Activated naive CD4-positive, alpha-beta T cell treated with anti-CD3 and anti-CD28 coated beads, Interleukin-2, amount 10 ng/mL, durations not matched to agents 7 days and 5 days (primary cell): ENCODE measurements at places on chromosomes 1 and 21.
A peak's percentile ranks its signal among the peaks of the same experiment; 100 is the strongest.

DNA sequence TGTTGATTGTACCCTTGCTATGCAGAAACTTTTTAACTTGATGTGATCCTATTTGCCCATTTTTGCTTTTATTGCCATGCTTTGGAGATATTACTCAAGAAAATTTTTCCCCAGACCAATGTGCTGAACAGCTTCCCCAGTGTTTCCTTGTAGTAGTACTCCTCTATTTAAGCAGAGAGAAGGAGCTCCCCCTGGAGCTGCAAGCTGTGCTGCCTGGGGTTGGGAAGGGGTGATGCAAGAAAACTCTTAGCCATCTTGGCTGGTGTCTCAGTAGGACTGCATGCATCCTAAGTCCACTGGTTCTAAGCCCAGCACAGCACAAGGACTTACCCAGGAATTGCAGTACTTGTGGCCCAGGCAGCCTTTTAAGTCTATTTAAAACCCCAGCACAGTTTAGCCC is 121.6 kb downstream of the NTMT2 start:
- no peak for DNase-seq

DNA sequence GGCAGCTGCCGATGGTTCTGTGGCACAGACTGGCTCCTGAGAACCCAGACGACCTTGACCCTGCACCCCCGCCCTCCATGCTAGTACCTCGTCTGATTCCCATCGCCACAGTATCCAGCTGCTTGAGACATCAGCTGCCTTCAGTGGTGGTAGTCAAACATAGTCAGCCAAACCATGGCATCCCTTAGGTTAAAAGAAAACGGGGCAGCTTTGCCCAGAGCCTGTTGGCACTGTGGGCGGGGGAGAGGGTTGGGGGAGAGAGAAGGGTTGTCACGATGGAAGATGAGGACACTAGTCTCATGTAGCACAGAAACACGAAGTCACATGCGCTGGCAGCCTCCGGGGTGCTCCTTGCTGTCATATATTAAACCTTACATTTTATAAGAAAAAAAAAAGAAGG is 961 bp upstream of the TDRD5 start:
- no peak for DNase-seq

DNA sequence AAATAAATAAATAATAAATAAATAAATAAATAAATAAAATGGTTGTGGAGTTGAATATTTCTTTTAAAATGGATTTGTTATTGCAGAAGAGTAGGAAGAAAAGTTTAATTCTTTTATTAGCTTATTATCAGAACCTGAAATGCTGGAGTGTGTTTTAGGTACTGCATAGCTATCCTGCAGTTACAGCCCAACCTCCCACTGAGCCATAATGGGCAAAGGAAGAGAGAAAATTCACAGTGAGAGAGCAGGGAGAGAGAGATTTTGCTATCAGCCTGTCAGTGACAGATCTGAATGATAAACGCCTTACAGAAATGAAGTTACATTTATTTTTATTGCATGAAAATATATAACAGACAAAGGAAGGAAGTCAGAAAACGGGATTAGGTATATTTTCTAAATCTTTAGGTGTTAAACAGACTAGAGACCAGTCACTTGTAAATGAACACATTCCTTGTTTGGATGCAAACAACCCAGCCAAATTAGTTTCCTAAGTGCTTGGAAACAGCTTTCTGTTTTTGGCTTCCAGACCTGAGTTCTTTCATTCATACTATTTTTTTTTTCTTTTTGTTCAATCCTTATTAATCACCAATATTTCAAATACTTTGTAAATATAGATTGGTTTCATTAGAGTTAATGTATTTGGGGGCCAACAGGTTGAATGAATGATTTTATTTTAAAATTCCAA is 425.3 kb downstream of the USP25 start:
- DNase-seq: no peak

- DNase-seq: no peak
Measured at GRCh38 chr1:28062806-28063205, 25.6 kb downstream of the EYA3 start.

DNA sequence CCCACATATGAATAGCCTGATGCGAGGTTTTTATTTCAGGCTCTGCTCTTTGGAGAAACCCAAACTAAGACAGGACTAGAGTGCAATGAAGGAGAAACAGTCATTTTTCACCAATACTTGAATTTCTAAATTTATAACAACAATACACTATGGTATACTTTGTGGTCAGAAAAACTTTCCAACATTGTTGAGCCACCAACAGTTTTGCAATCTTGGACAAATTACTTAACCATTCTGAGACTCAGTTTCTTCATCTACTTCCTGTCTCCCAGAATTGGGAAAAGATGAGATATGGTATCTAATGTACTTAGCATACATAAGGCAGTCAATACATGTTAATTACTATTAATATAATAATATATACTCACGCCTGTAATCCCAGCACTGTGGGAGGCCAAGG is 519.8 kb upstream of the PLXNA2 start:
- no peak for DNase-seq

DNA sequence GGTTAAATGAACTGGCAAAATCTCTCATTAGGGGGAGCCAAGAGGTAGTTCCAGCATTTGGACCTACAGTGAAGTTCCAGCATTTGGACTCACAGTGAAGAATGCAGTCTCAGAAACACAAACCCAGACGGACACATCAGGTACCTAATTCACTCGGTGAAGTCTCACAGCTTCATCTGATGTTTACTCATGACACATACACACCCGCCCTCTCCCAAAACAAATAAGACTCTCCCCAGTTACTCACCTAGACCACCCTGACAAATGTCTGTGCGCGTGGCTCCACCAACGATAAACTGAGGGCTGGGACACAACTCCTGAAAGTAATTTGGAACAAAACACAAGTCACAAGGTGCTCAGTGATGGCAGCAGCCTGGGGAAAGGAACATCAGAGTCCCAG is 11.4 kb downstream of the CAPN8 start:
- no peak for DNase-seq

GRCh38 chr1:6025269-6026094 is 20.2 kb upstream of the KCNAB2 start:
- no peak for DNase-seq

GRCh38 chr1:201719812-201720521 is 109.0 kb upstream of the IPO9 start:
- DNase-seq: no peak

DNA sequence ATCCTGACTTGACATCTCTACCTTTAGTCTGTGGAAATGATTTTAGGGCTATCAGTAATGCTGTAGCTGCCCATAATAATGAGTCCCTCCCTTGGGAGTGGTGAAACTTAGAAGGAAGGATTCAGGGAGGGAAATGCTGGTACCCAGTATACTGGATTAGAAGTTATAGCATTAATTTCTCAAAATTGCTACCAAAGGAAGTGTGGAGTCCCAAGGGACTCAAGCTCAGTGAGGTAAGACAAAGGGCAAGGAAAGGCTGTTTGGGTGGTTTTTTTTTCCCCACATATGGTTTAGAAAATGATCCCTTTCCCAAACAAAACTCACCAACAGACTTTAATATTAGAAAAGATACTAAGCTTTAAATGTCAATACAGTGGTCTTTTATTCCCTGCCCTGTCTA is 99.9 kb downstream of the CD247 start:
- DNase-seq: no peak

DNA sequence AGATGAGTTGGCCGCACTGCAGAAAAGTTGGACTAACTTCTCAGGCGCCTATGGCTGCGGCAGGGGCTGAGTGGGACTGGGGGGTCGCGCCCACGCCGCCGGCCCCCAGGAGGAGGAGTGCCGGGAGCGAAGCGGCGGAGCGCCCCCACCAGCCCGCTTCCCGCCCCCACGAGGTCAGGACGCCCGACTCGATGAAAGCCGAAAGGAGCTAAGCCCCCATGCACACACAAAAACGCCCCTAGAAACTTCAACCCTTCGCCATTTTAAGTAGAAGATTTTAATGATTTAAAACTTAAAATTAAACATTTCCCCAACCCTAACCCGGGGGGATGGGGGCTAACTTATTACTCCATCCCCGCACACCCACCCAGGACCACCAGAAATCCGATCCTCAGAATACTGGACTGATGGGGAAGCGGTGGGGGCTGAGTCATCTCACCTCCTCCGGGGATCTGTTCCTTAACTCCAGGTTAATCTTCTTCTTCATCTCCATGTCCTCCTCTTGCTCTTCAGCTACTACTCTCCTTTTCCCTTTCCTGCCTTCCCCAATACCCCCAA is 539 bp downstream of the ANP32E start:
- peak; percentile 48 for DNase-seq
